A549 treated with AZD2906 at 1 μM for 4 hours (cell line): ENCODE measurements at places on chromosomes 5 and 9. TPM values are rescaled to one million over a fixed set of nuclear protein-coding genes. Genes with fewer than 3 reads are reported as not detected.

Gene ARL14EPL
- total RNA-seq = 0.11 to 0.31 TPM (median 0.25 TPM) in 5 replicates

Gene SPAG8
- total RNA-seq = 0.34 to 0.52 TPM (median 0.35 TPM) in 5 replicates

Gene WDR70
- 9.1 to 10.9 TPM (median 9.5 TPM) in 5 replicates for total RNA-seq

Gene MAMDC2
- 0.16 to 0.39 TPM (median 0.25 TPM) in 5 replicates for total RNA-seq

Gene AK1
- total RNA-seq = 40.5 to 83.7 TPM (median 75.3 TPM) in 5 replicates

Gene IGIP
- total RNA-seq = 0.72 to 1.0 TPM (median 0.89 TPM) in 5 replicates

Gene CAPSL
- not detected in 5 replicates for total RNA-seq

Gene RMRP
- 5.1 to 14.3 TPM (median 9.2 TPM) in 4 of 5 replicates, not detected in the other for total RNA-seq
